ENCODE measurements at places on chromosomes 2 and 18. TPM values are rescaled to one million over a fixed set of nuclear protein-coding genes. Genes with fewer than 3 reads are reported as not detected.

Gene CELF4
- not detected for total RNA-seq

Gene YIPF4
- 23.6 TPM for total RNA-seq

Gene CXCR4
- 0.92 TPM for total RNA-seq

Gene CWC22
- 15.8 TPM for total RNA-seq

Gene CCDC68
- total RNA-seq = 6.9 TPM

Gene VWA3B
- total RNA-seq = 0.09 TPM

Gene GPR75
- 0.71 TPM for total RNA-seq

Gene PROC
- not detected for total RNA-seq

Gene GKN1
- not detected for total RNA-seq

Gene EGR4
- not detected for total RNA-seq

Gene ITGAV
- 258 TPM for total RNA-seq

Gene LYPD1
- 3.9 TPM for total RNA-seq

Gene MAP2
- total RNA-seq = 0.71 TPM

Gene CAVIN2
- total RNA-seq = 10.4 TPM

Gene IL1A
- total RNA-seq = 2.3 TPM

Gene ERBB4
- total RNA-seq = not detected

Gene LIMS3
- total RNA-seq = 5.2 TPM

Gene NEU2
- total RNA-seq = not detected

Gene CXCR2
- total RNA-seq = not detected

Gene TEKT4
- total RNA-seq = not detected

Gene HOXD9
- 0.28 TPM for total RNA-seq

Gene LYG1
- total RNA-seq = 0.43 TPM

Gene FBXO48
- 0.28 TPM for total RNA-seq

Gene TWSG1
- total RNA-seq = 298 TPM

Gene FLACC1
- 0.74 TPM for total RNA-seq

Gene ADNP2
- 10.5 TPM for total RNA-seq

Gene OTOS
- total RNA-seq = not detected

Gene TET3
- total RNA-seq = 2.1 TPM

Gene MEP1B
- total RNA-seq = not detected

Gene DES
- 3.7 TPM for total RNA-seq

Gene DSC2
- not detected for total RNA-seq

Gene CIB4
- not detected for total RNA-seq

All from smooth muscle cell of bladder (primary cell).